ENCODE measurements at places on chromosomes 2 and 18.

- DNase-seq, result no peak
These were observed 87.9 kb downstream of the ZEB2 start for GRCh38 chr2:144431998-144432397.

- DNase-seq, result no peak
These were observed 46.7 kb downstream of the LDLRAD4 start for GRCh38 chr18:13265008-13265910.

DNA sequence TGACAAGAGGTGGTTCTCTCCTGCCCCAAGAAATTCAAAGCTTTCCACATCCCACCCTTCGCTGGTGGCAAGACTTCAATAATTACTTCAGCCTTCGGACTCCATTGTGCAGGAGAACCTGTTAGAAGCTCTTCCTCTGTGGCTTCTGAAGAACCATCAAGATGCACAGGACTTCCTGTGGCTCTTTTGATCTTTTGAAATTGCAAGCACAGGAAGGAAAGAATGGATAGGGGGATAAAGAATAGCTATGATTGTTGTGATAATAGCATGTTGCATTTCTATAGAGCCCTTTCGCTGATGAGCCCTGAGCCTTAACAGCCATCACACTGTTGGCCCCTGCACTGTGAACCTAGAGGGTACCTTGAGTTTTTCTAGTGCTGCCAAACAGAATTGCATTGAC, 7.4 kb downstream of the EPAS1 start:
- no peak for DNase-seq

GRCh38 chr18:62386601-62387000, 61.5 kb downstream of the TNFRSF11A start:
- no peak for DNase-seq

- no peak for DNase-seq
These were observed 82.5 kb downstream of the ATL2 start for GRCh38 chr2:38294597-38294996.

DNA sequence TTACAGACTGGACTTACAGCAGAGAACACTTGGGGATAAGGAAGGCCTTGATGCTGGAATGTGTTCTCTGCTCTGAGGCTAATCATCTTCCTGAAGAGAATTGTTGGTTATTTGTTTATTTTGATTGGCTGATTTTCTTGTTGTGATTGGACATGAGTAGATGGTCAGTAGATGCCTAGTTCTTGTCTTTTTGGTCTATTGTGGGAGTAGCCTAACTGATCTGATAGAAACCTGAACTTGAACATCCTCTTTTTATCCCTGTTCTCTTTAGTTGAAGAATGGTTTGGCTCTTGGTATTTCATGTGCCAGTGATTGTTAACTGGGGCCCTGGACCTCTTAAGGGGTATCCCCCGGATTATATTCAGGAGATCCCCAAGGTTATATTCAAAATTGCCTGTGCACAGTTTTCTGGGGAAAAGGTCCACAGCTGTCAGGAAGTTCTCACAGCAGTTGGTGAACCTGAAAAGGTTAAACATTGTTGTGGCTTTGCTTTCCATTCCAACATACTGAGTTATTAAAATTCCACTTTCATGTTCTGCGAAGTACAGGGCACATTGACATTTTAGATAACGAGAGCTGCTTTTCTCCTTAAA, 13.6 kb downstream of the TWSG1 start:
- DNase-seq, result no peak

GRCh38 chr2:134252092-134252750, 1.7 kb upstream of the MGAT5 start:
- no peak for DNase-seq

GRCh38 chr2:118242216-118242615, 153.9 kb downstream of the INSIG2 start:
- DNase-seq, result no peak

GRCh38 chr18:10088734-10089133, 174.9 kb downstream of the VAPA start:
- no peak for DNase-seq

- no peak for DNase-seq
These were observed 180.6 kb downstream of the MTX2 start for GRCh38 chr2:176449852-176450251.

Measured in RWPE2 (cell line).